ENCODE measurements at places on chromosomes 4 and X.

DNA sequence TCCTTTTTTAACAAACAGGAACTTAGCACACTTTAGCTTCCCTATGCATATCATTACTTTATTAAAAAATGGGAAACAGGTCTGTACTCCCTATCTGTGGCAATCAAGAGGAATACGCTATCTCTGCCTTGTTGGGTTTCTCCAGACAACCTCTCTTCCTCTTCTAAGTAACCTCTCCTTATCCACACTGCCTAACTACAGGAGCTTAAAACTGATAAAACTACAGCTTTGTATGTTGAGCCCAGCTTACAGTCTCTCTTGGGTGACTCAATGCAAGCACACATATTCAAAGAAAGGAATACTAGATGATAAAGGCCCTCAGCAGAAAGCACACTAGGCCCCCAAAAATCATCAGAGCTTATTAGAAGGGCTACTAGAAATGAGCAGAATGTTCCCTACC, 8.9 kb downstream of the NUP62CL start:
- no peak for DNase-seq

DNA sequence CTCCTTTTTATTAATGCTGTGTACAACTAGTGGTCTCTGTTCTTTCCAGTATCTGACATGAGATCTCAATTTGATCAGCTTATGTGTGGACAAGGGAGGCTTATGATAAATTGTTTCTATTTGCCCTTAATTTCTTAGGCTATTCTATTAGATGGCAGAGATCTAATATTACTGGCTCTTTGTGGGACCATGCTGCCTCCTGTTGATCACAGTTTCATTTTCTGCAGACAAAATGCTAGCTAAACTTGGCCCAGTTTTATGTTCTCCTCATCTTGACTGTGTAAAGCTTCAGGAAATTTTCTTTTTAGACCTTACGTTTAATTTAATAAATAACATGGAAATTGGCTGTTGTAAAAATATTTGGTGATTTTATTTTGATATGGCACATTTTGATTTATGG, 627.1 kb upstream of the AADAT start:
- no peak for DNase-seq

DNA sequence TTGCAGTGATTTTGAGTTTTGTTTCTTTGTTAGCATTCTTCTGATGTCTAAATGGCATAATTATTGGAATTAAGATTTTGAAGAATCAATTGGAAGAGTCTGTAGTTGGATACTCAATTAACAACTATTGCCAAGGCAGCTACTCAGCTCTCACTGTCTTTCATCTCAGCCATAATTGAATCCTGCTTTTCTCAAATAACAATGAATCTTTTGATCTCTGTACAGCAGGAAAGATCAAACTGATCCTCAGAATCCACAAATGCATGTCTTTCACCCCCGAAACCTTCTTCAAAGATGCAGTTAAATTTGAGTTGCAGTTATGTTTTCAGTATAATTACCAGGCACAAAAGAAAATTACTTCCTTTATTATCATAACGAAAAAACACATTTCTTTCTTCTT, 86.2 kb downstream of the MAD2L1 start:
- no peak for DNase-seq

DNA sequence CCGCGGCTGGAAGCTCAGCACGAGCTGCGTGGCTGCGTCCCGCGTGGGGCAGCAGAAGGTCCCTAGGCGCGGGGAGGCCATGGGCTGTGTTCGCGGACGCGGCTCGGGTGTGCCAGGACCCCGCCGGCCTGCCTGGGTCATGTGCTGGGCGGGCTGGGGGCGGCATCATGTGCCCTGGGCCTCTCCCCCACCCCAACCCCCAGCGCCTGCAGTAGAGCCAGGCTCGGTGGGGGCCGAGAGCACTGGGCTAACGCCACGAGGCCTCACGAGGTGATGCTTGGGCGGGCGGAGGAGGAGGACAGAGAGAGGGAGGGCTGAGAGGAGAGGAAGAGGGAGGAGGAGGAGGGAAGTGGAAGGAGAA, at the start of gene GPR143:
GPR143 (minus strand) TSS at position 111 of the 361 bp plus-strand sequence; CDS start at position 81, 30 bp downstream.
- no peak for DNase-seq

- no peak for DNase-seq
Observed at GRCh38 chr4:186557061-186557460, 1.7 kb upstream of the MTNR1A start.

GRCh38 chrX:70196961-70197720, 19.9 kb downstream of the DGAT2L6 start:
- peak; percentile 43 for DNase-seq

DNA sequence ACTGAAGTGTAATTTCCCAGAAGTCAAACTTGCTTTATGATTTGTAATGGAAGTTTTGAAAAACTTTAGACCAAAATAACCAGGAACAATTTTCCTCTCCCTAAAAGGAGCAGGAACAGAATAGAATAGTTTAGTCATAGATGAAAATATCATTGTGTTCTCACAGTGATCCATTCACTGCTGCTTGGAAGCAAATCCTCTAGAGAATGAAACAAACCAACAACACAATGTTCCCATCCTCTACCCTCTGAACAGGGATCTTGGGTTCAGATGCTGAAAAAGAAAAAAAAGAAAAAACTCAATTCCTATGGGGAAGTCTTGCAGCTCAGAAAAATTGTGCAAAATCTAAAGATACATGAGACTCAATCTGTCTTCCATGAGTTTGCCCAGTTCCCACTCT, 12.2 kb downstream of the DSPP start:
- DNase-seq: no peak

DNA sequence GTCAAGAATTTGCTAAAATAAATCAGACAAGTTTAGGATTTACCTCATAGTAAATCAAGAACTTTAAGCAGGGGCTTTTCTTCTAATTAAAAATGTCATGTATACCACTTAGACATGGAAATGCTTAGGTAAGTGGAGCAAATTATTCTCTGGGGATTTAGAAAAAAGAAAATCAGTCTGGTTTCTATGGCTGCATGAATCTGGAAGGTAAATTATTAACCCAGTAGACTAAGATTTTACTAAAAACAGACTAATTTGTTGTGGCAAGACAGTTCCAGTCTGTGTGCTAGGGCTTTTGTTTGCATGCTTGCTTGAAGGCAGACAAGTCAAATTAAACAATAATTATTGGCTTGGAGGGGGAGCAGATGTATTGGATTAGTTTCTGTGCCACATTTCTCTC, 140.6 kb downstream of the TBL1X start:
- no peak for DNase-seq

DNA sequence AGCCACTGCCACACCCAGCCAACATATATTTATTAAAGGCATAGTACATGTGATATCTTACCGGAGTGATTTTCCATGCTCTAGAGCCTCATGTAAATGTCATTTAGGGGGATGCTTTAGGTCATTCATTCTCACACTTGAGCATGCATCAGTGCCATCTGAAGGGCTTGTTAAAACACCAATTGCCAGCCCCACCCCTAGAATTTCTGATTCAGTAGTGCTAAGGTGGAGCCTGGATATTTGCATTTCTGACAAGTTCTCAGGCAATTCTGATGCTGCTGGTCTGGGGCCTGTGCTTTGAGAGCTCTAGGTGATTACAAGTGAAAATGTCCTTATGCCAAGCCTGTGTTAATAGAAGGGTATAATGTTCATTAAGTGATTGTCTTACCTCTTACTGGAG, 107.7 kb downstream of the PHEX start:
- no peak for DNase-seq

- DNase-seq: no peak
Observed at GRCh38 chrX:38804682-38805431, 3.6 kb downstream of the MID1IP1 start.

- DNase-seq: no peak
Observed at GRCh38 chrX:74523870-74524735, 90.3 kb downstream of the RLIM start.

GRCh38 chr4:3034231-3034630, 40.1 kb downstream of the HTT-AS start:
- no peak for DNase-seq

DNA sequence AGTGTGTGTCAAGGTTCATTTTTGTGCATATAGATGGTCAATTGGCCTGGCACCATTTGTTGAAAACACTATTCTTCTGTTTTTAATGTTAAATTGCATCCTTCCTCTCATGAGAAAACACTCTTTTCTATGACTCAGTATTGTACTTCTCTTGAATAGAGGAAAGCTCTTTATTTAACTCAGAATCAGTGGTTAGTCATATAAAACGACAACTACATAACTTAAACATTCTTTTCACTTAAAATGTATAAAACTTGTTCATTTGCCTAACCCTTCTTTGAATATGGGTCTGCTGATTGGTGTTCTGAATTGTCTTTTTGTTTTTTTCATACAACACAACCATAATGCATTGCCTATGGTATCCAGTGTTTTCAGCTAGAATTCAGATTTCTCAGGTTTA, 17.2 kb upstream of the MRPL1 start:
- no peak for DNase-seq

- DNase-seq: no peak
Observed at GRCh38 chr4:164731827-164732474, 22.0 kb upstream of the SMIM31 start.

DNA sequence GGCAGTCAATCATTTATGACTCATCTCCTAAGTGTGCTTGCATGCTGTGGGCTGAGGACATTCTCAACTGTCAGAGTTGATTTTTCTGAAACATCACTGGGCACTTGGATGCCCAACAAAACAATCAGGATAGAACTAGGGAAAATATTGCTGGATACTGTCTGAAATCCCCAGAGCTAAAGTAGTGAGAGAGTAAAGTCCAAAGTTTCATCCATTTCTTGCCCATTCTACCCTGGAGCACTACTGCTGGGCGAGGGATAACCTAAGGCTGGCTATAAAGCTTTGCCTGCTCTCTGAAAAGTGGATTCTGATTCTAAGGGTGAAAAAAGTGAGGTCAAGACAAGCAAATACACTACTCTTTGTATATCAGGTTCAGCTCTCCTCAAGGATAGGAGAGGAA, 279.6 kb upstream of the EDA2R start:
- no peak for DNase-seq

DNA sequence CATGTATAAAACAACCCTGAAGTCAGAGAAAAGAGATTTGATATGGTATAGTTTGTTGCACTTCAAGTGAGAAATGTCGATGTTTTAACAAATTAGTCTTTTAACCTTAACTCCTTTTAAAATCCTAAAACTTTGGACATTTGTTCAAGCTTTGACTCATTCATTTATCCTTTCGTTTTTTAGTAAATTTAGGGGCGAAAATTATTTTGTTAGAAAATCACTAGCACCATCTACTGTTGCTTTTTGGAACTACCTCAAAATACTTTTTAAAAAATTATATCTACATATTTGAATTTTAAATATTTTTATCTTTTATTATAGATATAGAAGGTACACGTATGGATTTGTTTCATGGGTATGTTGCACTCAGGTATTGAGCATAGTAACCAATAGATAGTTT, 165.1 kb upstream of the POF1B start:
- no peak for DNase-seq

- no peak for DNase-seq
Observed at GRCh38 chrX:40197071-40197470, 99.3 kb upstream of the BCOR start.

- no peak for DNase-seq
Observed at GRCh38 chrX:107683931-107684330, 55.6 kb downstream of the PRPS1 start.

DNA sequence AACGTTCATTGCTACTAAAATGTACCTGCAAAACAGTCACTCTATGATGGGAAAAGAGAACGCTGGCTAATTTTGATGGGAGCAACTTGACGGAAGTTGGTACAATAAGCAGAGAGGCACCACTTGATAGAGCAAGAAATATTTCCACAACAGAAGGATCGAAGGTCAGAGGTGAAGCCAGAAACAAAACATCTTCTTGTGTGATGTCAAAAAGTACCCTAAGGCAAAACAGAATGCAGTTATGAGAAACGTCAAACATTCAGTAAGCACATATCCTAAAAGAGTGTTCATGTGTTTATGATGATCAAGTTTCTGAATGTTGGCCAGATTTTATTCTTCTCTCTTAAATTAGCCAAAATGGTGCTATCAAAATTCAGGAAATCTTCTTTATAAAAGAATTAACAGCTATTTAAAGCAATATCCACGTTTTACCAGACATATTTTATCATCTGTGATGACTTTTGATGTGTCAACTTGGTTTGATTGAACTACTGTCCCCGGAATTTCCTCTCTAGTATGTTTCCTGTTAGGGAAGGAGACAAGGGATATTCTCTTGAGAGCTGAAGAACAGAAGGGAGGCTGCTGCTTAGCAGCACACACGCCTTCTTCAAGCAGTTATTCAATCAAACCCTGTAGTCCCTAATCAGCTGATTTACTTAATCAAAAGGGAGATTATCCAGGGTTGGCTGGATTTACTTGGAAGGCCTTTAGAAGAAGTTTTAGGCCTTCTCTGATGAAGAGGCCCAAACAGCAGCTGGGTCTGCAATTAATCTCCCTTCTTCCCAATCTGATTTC, 15.7 kb downstream of the AASDH start:
- no peak for DNase-seq

- no peak for DNase-seq
Observed at GRCh38 chr4:27149541-27150212, 289.0 kb downstream of the STIM2 start.

DNA sequence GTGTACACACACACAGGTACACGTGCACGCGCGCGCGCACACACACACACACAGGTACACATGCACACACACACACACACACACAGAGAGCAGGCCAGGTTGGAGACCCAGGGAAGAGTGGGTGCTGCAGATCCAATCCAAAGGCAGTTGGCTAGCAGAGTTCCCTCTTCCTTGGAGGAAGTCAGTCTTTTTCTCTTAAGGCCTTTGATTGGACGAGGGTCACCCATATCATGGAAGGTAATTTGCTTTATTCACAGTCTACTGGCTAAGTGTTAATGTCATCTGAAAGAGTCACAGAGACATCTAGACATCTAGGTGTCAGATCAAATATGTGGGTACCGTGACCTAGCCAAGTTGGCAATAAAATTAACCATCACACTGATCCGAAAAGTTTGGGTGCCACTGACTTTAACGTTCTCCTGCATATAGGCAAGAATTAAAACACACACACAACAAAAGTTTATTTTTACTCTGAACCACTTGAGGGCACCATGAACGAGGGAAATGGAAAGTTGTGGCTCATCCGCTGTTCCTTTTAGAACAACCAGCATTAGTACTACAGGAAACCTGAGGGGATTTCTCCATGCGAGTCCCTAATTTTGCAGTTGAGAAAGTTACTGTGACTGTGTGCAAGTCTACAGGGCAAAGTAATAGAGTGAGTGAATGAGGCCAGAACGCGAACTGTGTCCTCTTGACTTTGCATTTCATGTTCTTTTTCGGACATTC, 66.0 kb upstream of the STOX2 start:
- no peak for DNase-seq

DNA sequence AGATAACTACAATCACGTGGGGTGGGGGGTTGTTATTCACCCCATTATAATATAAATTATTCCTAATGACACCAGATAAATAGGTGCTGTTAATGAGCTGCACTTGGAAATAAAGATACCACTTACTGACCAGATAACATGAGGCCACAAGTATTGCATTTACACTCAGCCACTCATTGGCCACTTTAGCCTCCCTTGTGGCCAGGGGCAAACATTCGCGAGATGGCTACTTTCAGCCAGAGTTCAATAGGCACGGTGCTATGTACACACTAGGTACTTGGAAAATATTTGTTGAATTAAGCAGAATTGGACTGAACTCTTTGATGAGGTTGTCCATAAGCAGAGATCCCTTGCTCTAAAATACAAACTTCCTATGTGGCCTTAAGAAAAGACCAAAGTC, 713.7 kb upstream of the TENM3 start:
- no peak for DNase-seq

- no peak for DNase-seq
Observed at GRCh38 chr4:120769227-120769626, 153.3 kb downstream of the PRDM5 start.

- no peak for DNase-seq
Observed at GRCh38 chr4:177384856-177385397, 57.3 kb downstream of the AGA start.

Data from CMK (cell line).